Left kidney (tissue), 8 donors: ENCODE measurements at places on chromosomes 7 and 10. TPM values are rescaled to one million over a fixed set of nuclear protein-coding genes. Genes with fewer than 3 reads are reported as not detected.

DNA sequence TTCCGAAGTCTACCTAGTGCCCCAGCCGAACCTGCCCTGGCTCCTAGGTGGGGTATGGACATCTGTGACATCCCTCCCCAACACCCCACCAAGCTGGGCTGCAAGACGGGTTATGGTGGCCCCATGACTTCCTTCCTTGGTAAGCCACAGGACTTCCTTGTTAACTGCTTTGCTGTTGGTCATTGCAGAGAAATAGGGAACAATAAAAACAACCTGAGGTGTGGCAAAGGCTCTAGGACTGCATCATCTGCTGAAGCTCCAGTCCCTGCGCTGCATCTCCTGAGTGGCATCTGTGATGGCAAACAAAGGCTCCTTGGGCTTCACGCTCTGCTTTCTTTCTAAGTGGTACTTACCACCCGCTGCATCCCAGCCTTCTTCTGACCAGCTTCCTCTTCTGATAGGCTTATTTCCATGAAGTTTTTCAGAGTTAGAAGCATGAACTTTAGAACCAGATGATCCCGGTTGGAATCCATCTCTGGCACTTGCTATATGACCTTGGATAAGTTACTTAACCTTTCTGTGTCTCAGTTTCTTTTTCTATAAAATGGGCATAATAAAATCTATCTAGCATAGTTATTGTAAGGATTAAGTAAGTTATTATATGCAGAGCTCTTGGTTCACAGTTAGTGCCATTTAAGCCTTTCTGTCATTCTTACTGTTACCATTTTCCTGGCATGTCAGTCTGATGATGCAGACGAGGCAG is 216.8 kb downstream of the RPS24 start:
- DNase-seq: no peak

DNA sequence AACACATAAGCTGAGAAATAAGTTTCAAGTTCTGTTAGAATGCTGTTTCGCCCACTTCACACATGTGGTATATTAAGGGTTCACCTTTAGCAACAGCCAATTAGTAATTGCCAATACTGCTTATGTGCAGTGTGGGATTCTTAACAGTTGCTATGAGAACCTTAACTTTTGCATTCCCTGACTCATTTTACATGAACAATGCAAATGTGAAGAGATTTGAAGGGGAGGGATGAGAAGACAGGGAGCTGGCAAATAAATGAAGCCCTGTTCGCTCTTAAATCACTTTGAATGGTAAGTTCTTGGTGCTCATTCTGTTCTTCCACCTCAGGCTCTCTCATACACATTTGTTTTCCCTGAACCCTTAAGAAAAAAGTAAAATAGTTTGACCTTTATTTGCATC is 82.3 kb downstream of the LRRC4 start:
- DNase-seq: no peak

The MGMT gene
- polyA plus RNA-seq: 13.8 TPM

The AOAH gene
- polyA plus RNA-seq: 1.7 TPM

DNA sequence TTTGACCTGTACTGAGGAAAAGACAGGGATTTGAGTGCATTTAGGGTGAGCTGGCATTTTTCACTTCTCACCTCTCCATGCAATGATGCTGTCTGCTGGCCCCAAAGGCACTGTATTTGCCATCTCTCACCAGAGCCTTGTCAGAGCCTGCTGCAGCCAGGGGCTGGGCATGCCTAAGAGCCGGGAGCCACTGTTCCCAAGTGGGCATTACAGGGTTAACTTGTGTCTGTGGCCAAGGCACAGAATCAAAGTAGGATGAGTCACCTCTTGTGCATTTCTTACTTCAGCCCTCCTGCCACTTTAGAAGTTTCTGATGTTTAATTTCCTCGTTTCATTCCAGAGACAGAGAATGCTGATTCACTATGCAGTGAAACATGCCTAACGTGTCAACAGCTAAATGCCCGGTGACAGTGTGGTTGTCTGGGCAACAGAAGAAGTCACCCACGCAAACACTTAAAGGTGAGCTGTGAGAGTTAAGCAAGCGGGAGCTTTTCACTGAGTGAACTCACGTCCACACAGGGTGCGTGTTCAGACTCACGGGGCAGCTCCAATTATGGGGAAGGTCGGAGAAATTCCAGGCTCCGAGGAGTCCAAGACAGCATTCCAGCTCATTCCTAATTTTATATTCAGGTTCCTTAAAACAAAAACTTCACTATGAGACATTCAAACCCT is 57.1 kb upstream of the IGFBP3 start:
- peak; percentile 57 for DNase-seq

The NPC1L1 gene
- 2.3 TPM for polyA plus RNA-seq

The PAPOLB gene
- 0.18 TPM for polyA plus RNA-seq

GRCh38 chr7:116633131-116633988 is 38.6 kb upstream of the MET start:
- peak; percentile 59 for DNase-seq

DNA sequence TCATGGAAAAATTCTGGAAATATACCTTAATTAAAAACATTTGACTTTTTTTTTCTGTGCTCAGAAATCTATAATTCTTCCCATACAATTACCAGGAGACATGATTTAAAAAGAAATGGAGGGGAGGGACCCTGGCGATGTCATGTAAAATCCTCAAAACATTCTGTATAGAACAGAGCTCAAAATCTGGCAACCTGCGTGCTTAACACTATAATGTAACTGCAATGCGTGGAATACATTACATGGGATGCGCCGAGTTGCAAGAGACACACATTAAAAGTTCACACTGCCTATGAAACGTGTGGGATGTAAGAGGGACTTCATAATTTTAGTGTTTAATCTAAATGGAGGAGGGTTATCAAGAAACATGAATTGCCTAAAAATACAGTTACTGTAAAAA is 215.0 kb downstream of the GLI3 start:
- DNase-seq: no peak

DNA sequence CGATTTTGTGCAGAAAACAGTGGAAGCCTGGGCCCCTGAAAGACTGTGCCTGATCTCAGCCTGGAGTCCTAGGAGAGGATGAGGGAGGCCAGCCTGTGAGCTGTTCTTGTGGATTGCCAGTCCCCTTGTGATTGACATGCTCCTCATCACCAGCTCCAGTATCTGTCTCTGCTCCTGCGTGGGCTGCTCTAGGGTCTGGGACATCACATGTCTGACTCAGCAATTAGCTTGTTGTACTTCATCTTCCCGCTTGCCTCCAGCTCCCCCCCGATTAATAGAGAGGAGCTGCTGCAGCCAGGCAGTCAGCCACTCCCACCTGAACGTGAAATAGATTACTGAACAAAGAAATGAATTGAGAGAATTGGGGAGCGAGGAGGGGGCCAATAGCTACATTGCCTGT is 99.6 kb upstream of the TBX20 start:
- DNase-seq: no peak

DNA sequence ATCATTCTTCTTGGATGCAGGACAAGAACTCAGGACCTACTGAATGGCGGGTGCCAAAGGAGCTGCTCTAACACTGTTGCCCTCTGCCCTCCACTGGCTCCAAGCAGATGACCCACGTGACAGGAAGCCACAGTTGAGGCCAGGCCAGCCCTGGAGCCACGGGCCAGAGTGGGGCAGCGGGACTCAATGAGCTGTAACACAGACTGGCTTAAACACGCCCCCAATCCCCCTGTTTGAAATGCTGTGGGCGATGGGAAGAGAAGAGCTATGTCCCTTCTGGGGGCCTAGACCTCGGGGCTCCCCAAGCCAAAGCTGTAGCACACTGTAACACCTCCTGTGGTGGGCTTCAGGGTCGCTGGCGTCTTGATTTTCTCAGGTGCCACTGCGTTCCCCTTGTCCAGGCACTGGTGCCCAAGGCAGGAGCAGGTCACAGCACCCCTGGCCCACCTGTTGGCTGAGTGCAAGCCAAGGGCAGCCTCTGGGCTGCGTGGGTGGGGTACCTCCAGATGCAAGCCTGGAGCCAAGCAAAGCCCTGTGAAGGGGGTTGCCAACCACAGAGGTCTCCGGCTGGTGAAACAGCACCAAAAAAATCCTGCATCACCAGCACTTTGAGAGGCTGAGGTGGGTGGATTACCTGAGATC is 18.6 kb upstream of the ZMIZ2 start:
- DNase-seq: no peak

DNA sequence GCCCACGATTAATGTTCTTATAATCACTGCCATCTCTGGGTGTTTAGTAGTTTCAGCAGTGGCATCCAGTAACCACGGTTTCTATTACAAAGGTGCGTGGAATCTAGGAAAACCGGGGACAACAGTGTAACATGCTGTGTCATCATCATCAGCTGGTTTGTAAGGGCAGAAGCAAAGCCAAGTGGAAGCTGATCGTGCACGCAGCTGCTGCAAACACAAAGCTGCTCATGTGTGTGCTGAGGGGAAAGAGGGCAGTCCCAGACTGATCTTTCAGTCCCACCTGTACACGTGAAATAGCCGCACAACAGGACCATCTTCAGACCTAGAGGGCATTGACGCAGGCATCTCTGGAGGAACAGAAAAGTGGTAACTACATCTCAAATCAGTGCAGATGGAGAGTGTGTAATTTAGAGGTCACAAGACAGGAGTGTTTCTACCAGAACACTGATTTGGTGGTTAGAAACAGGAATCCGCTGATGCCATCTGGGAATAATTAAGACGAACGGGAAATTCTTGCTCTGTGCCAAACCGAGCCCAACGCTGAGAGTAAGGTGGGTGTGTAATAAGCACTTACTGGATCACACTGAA is 13.4 kb downstream of the ANKRD16 start:
- DNase-seq: no peak

GRCh38 chr10:13712837-13713581 is 126.2 kb downstream of the PRPF18 start:
- DNase-seq: no peak
